ENCODE measurements at places on chromosomes 5 and 9. TPM values are rescaled to one million over a fixed set of nuclear protein-coding genes. Genes with fewer than 3 reads are reported as not detected.

Gene EGFLAM
- total RNA-seq, result 3.1 TPM

DNA sequence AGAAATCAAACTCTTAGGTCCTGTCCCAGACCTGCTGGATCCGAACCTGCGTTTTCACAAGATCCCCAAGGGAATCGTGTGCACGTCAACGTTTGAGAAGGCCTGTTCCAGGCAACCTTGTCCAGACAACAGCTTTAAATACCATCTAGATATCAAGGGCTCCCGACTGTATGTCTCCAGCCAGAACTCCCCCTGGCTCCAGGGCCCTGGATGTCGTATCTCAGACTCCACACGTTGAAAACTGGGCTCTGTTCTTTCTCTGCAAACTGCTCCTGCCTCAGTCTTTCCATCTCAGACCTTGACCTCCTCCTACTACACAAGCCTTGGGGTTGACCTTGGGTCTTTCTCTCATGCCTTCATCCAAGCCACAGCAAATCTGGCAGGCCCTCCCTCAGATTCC lies 5.8 kb upstream of the ENG start:
- DNase-seq, result no peak

DNA sequence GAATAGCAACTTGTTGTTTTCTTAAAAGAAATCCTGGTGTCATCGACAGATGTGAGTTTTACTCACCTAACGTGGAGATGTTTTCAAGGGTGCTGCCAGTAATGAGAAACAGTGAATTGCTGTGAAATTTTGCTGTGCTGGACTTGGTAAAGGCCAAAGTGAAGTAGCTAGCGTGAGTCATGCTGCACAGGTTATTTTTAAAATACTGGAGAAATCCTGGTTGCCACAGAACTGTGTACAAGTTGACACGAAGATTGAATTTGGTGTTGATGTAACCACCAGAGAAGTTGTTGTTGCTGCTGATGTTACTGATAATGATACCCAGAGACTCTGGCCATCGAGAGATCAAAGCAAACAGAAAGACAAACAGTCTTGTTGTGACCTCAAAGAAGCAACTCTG lies 187.9 kb upstream of the NFIL3 start:
- DNase-seq, result no peak

DNA sequence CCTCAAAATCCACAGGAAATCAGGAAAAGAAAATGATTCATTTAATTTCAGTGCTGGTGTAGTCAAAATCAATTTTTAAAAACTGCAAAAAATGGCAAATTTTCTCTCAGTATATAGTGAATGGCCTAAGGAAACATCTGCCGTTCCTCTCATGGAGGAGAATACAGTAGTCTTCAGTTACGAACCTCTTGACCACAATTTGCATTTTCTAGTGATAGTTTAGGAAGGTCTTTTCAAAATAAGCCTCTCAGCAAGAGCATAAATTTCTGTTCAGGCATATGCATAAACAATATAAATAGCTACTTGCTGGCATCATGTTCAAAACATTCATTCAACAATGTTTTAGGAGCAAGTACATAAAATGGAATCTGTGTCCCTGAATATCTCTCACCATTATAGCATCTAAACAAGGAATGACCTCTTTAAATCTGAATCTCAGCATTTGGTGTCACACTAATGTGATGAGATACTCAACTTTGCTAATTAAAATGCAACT lies 33.5 kb downstream of the HAPLN1 start:
- no peak for DNase-seq

Data from occipital lobe (tissue), 3 donors.